ENCODE measurements at places on chromosomes 2 and 18.

DNA sequence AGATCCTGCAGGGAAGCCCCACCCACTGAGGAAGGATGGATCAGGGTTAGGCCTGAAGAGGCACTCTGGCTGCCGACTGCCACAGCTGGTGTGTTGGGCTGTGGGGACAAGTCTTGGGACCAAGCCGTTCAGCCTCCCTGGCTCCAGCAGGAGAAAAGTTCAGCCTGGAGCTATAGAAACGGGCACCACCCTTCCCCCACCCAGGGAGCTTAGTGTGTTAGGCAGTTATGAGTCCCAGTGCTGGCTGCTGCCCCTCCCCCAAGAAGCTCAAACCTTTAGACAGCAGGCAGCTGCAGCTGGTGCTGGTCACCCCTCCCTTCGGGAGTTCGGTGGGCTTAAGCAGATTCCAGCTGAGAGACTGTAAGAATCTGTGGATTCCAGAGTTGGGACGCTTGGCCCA, 447.1 kb upstream of the HS6ST1 start:
- DNase-seq: no peak

GRCh38 chr2:41706286-41706685, 341.5 kb upstream of the PKDCC start:
- DNase-seq: no peak

DNA sequence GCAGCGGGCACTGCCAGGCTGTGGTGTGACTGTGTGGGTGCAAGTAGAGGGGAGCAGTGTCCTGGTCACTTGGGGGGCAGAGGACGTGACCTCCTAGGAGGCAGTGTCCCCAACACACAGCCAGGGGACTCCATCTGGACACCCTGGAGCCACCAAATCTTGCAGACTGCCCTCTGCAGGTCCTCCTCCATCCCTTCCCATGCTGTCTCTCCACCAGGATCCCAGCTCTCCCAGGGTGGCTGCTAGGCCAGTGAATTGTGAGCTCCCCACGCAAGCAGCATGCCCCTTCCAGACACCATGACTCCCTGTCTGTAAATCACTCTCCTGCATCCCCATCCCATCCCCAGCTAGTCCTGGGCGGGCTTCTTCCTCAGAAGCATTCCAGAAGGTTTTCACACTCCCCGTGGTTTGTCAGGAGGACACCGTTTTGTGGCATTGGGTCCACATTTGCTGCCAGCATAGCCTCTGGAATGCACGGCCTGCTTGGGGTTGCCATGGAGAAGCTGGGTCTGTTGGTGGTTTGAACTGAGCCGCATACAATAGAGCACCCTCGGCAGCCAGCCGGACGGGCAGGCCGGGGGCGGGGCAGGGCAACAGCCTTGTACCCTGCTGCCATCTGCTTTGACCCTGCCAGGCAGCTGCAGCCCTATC, 210.7 kb downstream of the KLHL29 start:
- peak; percentile 25 for DNase-seq

GRCh38 chr18:12886498-12887126, 2.6 kb upstream of the PTPN2 start:
- DNase-seq: peak; percentile 31

DNA sequence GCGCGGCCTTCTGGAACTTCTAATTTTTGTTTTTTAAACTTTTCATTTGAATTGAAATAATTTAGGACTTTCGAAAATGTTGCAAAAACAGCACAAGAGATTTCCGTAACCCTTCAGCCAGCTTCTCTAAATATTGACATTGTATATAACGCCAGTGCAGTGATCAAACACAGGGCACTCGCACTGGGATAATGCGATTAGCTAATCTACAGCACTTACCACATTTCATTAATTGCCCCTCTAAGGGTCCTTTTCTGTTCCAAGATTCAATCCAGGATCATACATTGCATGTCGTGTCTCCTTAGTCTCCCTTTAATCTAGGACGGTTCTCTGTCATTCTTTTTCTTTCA, 343 bp upstream of the CD302 start:
- no peak for DNase-seq

GRCh38 chr2:216181351-216181750, 72.2 kb downstream of the XRCC5 start:
- DNase-seq: peak; percentile 10

- no peak for DNase-seq
These were observed 58.2 kb upstream of the DYNC1I2 start for GRCh38 chr2:171629113-171629512.

GRCh38 chr2:130785466-130786055, 30.2 kb downstream of the AMER3 start:
- no peak for DNase-seq

GRCh38 chr2:42962508-42962953, 170.1 kb upstream of the HAAO start:
- no peak for DNase-seq

GRCh38 chr2:224122542-224122941, 83.5 kb upstream of the SERPINE2 start:
- peak; percentile 34 for DNase-seq

GRCh38 chr2:192437653-192438052, 242.9 kb upstream of the TMEFF2 start:
- no peak for DNase-seq

GRCh38 chr2:234996069-234996940, 44.5 kb downstream of the SH3BP4 start:
- peak; percentile 82 for DNase-seq

DNA sequence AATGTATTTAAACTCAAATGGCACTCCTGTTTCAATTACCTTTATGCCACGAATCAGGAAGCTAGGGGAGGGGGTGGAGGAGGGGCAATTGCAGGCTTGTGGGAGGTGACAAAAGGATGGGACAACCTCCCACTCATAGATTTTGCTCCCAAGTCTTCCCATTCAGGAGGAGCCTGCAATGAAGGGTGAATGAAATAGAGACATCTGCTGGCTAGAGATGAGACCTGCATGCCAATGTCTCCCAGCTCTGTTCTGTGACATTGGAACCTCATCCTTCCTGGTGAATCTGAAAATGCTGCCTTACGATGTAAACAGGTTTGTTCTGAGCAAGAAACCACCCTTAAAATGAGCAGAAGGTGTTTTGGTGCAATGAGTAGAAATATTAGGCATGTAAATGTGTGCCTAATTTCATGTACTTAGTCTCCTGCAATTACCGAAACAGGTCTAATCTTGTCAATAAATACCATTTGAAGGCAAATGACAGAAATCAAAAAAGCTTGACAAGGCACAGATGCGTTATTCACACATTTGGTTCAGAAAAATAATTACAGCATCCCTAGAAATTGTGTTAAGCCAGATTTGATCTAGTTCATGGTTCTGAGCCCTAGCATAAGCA, 2.7 kb upstream of the PID1 start:
- peak; percentile 87 for DNase-seq

DNA sequence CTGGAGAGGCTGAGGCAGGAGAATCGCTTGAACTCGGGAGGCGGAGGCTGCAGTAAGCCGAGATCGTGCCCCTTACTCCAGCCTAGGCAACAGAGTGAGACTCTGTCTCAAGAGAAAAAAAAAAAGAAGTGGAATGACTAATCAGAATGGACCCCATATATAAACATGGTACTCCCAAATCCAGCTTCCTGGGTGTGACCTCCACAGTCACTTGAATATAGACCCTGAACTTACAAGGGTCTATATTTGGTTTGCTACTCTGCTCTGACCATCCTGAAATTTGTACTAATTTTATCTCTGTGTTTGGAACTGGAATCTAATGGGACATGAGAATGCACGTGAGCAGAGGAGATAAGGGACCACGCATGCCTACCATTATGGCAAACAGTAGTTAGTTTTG, 275.0 kb downstream of the TNS1 start:
- DNase-seq: peak; percentile 25

DNA sequence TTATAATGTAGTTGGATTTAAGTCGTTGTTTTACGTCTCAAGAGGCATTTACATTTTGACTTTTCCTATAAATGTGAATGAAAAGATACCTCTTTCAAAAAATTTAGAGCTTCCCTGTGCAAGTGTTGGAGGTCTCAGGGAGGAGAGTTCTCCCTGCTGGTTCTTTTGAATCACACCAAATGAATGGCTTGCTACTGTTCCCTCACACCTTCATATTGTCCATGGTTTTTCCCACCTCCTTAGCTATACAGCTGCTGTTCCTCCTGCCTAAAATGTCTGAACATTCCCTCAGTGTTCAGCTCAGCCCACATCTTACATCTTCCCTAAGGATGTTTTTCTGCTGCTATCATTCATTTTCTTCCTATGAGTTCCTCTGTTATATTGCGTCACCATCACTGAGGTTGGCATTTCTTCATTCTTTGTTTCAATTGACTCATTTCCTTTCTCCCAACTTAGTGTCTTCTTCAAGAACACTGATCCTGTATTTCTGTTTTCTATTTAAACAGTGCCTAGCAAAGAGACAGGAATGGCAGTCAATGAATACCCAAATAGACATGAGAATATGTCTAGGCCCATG, 46.0 kb downstream of the COX7A2L start:
- peak; percentile 93 for DNase-seq

- DNase-seq: no peak
These were observed 20.5 kb downstream of the RAB11FIP5 start for GRCh38 chr2:73092146-73092783.

DNA sequence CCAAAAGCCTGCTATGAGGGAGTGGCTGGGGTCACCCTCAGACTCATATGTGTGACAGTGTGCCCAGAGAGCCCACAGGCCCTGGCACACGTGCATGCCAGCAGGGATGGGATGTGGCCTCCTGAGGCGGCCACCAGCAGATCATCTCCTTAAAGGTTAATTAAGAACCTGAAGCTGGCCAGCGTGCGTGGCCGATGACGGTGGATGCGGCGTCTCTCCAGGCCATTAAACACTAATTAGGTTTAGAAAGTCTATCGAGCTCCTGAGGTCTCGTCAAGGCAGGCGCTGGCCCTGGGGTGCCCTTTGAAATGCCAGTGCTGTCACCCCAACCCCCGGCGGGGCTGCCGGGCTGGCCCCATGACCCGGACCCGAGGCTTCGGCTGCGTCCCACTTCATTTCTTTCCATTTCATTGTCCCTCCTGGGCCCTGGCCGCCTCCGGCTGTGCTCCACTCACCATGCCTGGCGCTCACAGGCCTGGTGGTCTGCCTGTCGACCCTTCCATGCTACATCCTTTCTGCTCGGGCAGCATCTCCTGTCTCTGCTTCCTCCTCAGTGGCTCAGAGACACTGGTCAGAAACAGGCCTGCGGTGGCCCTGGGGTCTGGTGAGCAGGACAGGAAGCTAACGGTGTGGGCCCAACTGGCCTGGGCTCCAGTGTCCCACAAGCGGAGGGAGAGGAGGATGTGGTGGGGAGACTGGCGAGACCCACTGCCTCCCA, 228.9 kb downstream of the CELF4 start:
- DNase-seq: no peak

DNA sequence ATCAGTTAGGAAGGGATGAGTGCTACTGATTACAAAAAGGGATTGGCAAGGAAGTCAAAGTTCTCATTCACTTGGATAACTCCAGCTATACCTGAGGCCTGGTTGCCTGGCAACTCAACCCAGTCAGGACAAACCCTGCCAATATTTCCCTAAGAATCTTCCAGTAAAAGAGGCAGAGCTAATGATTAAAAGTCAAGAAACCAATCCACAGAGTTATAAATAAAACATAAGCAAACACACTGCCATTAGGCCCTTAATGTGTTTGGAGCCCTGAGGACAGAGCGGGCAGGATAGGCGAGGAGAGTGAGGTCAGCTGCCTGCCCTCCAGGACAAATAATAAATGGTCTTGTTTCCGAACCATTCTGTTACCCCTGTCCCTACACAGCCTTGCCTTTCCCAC, 215.6 kb upstream of the NABP1 start:
- no peak for DNase-seq

GRCh38 chr2:205763708-205764211, 81.5 kb downstream of the NRP2 start:
- DNase-seq: peak; percentile 39

- no peak for DNase-seq
These were observed 49.1 kb downstream of the NGEF start for GRCh38 chr2:232963913-232964312.

DNA sequence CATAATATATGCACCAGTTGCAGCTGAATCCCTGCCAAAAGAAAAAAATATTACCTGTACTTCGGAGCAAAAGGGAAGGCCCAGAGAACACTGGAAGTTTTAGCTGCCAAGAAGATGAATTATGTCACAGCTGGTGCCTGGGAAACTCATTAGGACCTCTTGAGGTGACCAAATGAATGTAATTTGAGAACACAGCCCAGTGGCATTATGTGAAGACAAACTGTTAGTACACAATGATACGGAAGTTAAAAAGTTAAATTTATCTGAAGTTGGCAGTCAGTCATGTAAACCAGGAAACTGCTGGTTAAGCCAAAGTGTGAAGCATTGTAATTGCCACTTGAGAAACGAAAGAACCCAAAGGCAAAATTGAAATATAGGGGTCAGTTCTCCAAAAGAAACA, 80.7 kb downstream of the EML4 start:
- no peak for DNase-seq

GRCh38 chr18:23189768-23190661, 54.7 kb downstream of the CABLES1 start:
- DNase-seq: no peak

DNA sequence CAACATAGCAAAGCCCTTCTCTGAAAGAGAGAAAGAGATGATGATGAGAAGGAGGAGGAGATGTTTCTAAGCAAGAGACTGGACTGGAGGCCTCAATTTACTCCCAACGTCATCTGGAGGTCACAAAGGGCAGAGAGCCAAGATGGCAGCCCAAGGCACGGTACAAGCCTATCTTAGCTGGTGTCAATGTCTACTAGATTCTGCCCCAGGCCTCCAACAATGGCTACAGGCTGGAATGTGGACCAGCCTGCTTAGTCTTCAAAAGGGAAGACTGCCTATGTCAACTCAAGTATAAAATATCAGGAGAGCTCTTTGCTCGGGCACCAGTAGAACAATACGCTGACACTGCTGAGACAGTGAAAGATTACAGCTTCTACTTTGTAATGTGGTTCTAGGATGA, 6.7 kb upstream of the SLC4A5 start:
- no peak for DNase-seq

- no peak for DNase-seq
These were observed 27.1 kb upstream of the SPTBN1 start for GRCh38 chr2:54429054-54429453.

DNA sequence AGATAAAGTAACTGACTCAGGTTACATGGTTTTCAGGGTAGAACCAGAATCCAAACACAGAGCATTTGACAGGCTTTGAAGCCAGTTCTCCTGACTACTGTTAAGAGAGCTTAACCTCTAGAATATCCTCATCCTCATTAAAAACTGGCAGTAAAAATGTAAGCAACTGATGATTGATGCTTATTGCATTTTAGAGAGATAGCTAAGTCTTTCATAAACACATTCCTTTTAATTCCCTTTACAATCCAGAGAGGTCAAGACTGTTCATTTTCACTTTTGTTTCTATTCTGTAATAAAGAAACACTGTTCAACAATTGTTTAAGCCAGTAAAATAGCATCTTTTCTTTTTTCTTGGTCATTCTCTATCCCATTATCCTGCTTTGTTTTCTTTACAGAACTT, 53.9 kb upstream of the RAB27B start:
- DNase-seq: no peak
